ENCODE measurements at places on chromosomes 1 and 21.

GRCh38 chr1:87093286-87093685, 178.9 kb downstream of the HS2ST1 start:
- DNase-seq: no peak

DNA sequence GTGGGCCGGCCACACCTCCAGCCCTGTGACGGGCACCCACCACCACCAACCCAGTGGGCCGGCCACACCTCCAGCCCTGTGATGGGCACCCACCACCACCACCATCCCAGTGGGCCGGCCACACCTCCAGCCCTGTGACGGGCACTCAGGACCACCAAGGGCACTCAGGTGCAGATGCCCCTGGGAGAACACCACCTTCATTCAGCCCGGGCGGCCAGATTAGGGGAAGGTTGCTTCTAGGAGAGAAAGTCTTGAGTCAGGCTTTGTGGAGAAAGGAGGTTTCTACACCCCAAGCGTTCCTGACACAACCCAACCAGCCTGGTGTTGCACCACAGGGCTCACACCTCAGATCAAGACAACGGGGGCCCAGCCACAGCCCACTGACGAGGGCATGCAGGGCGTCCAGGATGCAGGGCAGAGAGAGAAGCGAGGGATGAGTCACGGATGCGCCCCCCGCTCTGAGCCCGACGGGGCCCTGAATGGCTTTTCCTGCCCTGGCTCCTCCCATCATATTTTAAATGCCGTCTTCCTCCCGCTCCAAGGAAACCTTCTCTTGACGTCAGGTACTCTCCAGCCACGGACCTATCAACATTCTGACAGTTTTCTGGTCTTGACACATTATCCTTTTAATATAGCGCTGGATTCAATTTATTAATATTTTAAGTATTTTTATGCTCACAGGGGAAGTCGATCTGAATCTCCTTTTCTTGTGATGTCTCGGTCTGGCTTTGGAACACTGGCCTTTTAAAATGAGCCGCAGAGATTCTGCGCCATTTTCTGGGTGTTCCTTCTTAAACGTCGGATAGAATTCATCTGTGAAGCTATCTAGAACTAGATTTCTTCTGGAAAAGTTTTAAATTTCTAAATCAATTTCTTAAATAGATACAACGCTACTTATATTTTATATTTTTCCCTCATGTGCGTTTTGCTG, 631 bp upstream of the SPATC1L start:
- peak; percentile 78 for DNase-seq

GRCh38 chr1:57882072-57882471, 458.2 kb upstream of the DAB1 start:
- no peak for DNase-seq

DNA sequence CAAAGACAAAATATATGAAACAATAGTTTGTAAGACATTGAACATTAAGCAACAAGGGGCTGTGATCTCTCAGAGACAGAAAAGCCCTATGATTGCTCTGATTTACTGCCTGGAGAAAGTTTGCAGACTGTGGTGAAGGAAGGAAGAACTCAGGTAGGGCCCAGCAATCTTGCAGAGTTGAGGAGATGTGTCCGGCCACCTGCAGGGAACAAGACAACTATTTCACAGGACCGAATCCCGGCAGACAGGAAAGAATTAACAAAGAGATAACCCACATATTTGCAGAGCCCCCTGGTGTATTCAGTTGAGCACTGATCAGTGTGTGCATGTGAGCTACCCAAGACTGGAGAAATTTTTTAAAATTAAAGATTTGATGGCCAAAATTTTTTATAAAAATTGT, 58.3 kb upstream of the FMN2 start:
- DNase-seq: no peak

DNA sequence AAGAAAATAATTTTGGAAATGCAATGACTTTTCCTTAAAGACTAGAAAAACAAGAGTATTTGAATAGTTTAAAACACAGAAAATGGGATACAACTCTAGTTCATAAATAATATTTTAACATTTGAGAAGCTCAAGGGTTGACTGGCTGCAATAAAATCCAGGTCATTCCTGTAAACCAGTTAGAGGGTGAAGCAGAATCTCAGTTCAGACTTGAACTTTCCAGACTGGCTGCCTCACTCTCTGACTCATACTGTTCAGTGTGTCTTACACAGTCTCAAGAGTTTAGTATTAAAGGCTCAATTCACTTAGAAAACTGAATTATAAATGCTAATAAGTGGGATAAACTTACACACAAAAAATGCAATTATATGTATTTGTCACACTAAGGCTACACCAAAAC, 89.9 kb downstream of the RAVER2 start:
- DNase-seq: peak; percentile 61

DNA sequence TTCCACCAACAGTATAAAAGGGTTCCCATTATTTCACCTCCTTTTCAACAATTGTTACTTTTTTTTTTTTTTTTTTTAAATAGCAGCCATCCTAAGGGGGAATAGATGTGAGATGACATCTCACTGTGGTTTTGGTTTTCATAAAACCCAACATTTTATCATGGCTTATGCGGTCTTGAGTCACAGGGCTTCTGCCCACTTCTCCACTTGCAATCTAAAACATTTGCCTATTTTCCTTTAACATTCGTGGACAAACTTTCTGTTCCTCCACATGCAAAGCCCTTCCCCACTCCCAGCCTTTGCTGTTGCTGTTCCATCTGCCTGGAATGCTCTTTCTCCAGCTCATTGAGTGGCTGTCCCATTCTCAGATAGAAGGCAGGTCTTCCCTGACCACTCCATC, 239.7 kb upstream of the KCNK2 start:
- no peak for DNase-seq

- DNase-seq: no peak
These were observed 98.5 kb upstream of the DMRTA2 start for GRCh38 chr1:50521703-50522102.

DNA sequence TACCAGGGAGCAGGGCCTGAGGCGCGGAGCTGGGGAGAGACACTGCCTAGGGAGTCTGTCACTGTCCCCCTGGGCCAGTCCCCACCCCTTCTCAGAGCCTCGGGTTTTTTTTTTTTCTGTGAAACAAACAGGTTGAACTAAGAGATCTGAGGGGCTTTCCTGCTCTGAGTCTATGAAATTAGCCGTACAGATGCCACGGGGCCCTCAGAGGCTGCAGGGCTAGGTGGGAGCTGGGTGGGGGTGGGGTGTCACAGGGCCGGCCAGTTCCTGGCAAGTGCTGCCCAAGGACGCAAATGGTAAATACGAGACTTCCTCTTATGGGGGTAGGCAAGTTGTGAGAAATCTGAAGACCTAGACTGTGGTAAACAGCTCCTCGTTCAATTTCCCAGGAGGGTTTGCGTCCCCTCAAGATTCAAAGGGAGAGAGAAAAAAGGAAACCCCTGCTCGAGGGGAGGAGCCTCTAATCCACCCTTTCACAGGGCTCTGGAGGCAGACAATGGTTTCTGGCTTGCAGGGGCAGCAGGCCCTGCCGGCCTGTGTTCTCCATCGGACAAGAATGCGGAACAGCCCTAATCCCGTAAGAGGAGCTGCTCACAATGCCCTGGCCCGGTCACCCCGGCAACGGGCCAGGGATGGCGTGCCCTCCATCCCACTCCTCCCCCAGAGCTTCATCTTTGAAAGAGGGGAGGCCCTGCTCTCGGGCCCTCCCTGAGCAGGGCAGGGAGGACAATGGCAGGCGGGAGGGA, 7.8 kb downstream of the NUAK2 start:
- DNase-seq: no peak
